Suppressor macrophage treated with lipopolysaccharide for 4 hours (primary cell): ENCODE measurements at places on chromosomes 6 and 20.

DNA sequence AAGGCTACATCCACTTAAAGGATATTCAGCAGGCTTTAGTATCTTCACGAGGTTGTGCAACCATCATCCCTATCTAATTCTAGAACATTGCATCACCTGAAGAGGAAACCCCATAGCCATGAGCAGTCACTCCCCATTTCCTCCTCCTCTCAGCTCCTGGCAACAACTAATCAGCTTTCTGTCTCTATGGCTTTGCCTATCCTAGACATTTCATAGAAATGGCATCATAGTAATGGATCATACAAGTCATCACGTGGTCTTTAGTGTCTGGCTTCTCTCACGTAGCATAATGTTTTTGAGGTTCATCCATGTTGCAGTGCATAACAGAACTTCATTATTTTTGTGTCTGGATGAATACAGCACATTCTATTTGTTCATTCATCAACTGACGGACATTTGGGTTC, 20.5 kb downstream of the SNAI1 start:
- DNase-seq, result peak; percentile 96

DNA sequence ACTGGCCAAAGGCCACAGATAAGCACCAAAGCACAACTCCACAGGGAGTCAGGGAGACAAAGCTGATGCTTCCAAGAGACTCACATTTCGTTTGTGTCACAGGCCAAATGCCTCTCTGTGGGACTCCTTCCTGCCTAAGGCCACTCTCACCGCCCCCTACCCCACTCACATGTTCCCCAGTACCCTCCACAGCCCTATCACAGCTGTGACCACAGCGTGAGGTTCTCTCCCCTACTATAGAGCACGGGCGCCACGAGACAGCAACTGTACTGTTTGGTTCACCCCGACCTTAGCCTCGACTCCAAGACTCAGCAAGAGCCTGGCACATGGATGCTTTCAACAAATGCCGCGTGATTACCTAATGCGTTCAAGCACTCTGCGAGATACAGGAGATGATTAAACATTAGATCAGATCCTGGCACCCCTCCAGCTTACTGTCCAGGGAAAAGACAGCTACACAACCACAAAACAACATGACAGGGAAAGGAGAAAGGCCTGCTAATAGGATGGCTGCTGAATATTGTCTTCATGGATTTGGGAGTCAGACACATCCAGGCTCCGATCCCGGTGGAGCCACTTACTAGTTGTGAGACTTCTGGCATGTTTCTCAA, 105.5 kb downstream of the AGPAT4 start:
- DNase-seq, result peak; percentile 64

DNA sequence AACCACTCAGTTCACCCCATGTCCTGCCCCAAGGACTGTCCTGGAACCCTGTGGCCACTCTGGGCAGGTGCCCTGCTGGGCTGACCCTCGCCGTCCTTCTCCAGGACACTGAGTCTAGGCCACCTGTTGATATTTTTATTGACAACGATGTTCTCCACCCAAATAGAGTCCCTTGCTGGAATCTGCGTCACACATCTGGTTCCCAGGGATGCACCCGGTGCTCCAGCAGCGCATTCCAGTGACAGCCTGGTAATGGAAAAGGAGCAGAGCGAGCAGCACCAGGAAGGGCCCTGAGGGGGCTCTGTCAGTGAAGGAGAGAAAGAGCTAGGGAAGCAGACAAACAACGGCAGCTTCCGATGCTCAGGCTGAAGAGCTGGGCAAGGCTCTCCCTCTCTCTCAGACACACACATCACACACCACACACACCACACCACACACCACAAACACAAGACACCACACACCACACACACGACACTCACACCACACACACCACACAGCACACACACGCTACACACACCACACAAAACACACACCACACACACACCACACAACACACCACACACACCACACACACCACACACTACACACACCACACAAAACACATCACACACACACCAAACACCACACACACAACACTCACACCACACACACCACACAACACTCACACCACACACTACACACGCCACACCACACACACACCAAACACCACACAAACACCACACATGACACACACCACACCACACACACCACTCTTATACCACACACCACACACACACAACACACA, 117.9 kb upstream of the THBS2 start:
- DNase-seq, result no peak

- no peak for DNase-seq
Measured at GRCh38 chr6:53894091-53894490, 99.3 kb downstream of the LRRC1 start.

DNA sequence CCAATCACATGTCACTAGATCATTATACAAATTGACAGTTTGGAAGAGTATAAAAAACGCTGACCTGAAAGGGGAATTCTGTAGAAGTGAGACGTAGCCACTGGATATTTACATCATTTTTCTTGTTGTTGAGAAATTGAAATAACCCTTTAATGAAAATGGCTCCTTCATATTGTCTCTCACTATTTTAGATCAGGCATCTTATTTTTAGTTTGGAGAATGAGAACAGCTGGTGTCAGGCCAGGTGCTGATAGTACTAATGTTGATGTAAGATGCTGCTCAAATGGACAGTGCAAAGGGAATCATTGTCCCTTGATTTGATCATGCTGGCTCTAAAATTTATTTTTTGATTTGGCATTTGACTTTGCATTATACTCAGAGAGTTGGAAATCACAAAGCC, 17.4 kb downstream of the NKAIN2 start:
- DNase-seq, result no peak

DNA sequence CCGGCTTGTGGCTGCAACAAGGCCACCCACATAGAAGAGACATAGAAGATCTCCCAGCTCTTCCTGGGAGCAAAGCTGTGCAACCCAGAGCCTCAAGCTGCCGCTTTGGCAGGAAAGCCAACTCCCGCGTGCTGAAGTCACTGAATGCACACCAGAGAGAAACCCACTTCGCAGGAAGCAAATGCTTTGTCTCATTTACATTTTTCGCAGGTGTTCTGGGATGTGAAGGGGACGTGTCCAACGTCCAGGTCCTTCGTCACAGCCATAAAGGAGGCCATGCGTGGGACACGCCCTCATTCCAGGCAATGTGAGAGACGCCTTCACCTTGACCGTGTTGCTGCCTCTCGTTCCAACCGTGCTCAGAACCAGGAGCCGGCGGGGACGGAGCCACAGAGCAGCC, 24.4 kb downstream of the KCNQ2 start:
- DNase-seq, result no peak
